Right renal cortex interstitium (tissue), 3 donors: ENCODE measurements at places on chromosomes 1 and 21. TPM values are rescaled to one million over a fixed set of nuclear protein-coding genes. Genes with fewer than 3 reads are reported as not detected.
A peak's percentile ranks its signal among the peaks of the same experiment; 100 is the strongest.

- no peak for DNase-seq
Measured at GRCh38 chr1:59223198-59223597, 73.7 kb upstream of the FGGY start.

DNA sequence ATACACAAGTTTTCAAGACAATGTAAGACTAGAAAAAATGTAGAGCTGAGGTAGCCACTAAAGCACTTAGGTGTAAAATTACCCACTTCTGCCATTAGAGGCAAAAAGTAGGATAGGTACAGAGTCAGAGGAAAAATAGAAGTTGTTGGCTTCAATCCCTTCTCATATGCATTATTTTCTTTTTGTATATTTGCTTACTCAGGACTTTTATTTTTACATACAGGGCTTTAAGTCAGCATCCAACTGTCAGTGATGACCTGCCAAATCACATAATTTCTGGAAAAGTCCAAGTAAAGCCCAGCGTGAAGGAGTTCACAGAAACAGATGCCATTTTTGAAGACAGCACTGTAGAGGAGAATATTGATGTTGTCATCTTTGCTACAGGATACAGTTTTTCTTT lies 211.0 kb upstream of the POGK start:
- DNase-seq = no peak

DNA sequence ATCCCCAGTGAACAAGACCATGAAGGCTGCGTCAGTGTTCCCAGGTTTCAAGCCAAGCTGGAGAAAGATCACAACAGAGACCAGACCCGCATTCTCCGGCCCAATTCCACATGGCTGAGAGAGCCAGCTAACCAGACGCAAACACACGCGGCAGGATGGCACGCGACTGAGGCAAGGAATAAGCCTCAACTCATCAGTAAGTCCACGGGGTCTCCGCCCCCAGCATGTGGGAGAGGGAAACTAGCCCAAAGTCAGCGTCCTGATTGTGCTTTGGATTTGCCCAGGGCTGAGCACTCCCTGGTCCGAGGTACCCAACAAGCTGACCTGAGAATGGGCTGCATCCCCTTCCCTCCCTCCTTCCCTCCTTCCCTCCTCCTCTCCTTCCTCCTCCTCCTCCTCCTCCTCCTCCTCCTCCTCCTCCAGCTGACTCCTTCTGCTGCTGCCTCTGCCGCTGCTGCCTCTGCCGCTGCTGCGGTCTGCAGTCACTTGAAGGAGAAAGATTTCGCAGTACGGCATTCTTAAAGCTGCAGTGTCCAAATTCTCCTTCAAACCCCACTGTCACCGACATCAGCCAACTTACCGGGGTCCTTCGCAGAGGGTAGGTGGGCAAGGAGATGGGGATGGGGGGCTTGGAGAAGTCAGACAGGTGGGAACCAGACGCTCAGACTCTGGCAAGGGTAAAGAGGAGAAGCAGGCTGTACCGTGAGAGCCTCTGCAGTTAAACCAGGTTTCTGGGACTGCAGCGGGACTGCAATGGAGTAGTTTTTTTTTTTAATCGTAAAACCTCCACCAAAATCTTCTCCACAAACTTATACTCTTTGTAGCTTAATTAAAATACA lies 33.0 kb upstream of the H6PD start:
- no peak for DNase-seq

GRCh38 chr21:34202553-34203372 lies 129.4 kb downstream of the MRPS6 start:
- peak; percentile 67 for DNase-seq

- DNase-seq = no peak
Measured at GRCh38 chr1:201983380-201983805, 945 bp downstream of the RNPEP start.

LCE1F gene
- polyA plus RNA-seq = not detected

KRTAP19-3 gene
- polyA plus RNA-seq = not detected

GRCh38 chr1:247218121-247218651 lies 37.7 kb upstream of the VN1R5 start:
- DNase-seq = no peak

DNA sequence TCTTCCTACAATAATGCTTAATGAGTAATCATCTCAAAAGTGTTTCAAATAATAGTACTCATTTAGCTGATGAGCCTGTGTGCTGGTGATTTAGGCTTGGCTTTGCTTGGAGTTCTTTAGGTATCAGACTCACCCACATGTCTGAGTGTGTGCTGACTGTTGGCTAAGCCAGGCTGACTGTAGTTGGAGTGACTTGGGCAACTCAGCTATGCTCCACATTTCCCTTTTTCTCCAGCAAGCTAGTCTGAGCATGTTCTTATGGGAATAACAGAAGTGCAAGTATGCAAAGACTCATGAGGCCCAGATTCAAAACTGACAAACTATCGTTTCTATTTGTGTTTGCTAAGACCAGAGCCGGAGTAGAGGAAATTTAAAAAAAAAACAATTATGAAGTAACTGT lies 99.0 kb upstream of the ADGRL4 start:
- DNase-seq = no peak

DNA sequence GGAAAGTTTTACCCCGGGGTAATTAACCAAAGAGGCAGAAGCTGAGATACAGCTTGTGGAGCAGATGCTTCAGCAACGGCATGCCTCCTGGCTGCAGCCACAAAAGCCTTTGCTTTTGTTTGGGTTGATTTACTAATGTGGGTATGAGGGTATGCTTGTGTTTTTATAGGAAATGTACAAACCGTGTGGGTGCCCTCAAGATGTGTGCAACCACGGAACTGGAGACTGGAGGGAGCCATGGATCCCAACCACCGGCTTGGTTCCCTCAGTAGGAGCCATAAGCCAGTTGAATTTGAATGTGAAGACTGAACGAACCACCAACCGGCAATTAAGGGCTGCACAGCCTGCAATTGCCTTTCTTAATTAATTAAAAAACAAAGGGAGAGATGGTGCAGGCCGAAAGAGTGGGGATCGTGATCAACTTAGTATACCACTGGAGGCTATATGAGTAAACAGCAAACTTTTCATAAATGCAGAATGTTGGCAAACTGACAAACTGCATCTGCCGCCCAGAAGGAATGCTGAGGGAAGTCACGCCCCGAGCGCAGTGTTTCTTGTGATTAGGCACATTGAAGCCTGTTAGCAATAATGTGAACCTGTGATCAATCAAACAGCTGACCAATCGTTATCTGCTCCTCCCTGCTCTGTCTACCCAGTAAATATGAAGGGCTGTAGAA lies 104.1 kb downstream of the DISP1 start:
- no peak for DNase-seq

- DNase-seq = no peak
Measured at GRCh38 chr1:78918157-78918556, 88.4 kb downstream of the ADGRL4 start.

DNA sequence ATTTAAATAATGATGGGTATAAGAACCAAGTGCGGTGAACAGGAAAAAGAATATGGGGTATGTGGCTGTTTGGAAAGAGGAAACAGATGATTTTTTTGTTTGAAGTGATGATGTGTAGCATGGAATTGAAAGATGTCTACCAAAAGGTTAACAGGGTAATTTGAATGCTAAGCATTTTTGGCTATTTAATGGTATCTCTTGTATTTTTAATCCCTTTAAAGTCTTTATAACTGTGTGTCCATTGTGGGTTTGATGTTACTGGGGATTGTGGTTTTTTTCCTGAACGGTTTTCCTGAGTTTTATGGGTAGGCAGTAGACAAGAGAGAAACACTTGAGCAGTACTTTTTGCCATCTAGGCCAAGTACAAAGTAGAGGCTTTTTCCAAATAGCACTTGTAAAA lies 63.2 kb downstream of the PRDM2 start:
- no peak for DNase-seq

DNA sequence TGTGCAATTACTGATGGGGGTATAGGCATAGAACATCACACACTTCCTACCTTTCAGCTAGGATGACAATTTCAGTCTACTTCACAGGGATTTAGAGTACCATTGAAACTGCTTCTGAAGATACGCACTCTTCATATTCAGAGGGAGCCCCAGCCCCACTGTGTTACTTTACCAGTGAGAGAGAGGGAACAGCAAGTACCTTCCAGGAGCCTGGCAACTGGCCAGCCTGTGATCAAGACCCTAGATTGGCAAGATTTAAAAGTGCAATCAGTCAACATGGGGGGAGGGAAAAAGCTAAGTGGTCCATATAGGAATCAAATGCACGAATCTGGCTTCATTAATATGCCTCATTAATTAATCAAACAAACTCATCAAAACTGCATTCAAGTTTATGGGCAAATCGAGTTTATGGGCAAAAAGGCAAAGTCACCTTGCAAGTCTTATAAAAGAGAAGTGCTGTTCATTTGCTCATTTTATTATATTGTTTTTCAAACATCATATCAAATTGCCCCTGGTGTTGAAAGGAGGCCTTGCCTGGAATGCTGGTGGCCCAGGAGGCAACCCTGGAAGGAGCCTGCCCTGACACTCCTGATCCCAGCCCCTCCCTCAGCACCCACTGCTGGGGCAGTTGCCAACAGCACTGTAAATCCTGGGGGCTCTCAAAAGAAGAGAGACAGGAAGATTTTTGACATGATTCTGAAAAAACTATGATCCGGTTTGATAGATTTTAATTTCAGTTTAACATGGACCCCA lies 184.9 kb upstream of the DPT start:
- DNase-seq = no peak

BEST4 gene
- polyA plus RNA-seq = 0.68 TPM

GRCh38 chr1:94862718-94863117 lies 42.6 kb downstream of the SLC44A3 start:
- DNase-seq = no peak

DNA sequence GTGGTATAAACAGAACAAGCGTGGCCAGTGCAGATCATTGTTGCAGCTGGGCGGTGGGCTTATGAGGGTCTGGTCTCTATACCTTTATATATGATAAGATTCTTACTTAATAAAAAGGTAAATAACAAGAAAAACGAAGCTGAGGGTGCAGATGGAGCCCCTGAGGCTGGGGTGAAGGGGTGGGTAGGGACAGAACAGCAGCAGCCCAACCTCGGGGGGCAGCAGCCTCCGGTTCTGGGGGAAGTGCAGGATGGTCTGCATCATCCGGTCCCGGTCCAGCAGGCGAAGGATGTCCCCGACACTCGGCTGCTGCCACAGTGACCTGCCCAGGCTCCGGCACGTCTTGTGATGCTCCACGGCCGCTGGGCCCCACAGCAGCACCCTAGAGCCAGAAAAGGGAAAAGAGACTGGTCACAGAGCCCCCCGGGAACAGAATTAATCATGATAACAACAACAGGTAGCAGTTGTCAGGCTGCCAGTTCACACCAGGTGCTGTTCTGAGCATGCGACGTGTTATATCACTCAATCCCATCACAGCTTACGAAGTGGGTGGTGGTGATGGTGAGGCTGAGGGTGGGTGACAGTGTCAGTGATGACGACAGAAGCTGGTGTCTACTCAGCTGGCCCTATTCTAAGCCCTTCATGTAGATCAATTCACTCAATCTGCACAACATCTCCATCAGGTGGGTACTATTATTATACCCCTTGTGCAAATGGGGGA lies 35.5 kb downstream of the MRAP start:
- DNase-seq = no peak

- DNase-seq = no peak
Measured at GRCh38 chr1:230243583-230244353, 176.7 kb downstream of the GALNT2 start.

- DNase-seq = no peak
Measured at GRCh38 chr1:112393631-112393974, 2.4 kb upstream of the CTTNBP2NL start.

DNA sequence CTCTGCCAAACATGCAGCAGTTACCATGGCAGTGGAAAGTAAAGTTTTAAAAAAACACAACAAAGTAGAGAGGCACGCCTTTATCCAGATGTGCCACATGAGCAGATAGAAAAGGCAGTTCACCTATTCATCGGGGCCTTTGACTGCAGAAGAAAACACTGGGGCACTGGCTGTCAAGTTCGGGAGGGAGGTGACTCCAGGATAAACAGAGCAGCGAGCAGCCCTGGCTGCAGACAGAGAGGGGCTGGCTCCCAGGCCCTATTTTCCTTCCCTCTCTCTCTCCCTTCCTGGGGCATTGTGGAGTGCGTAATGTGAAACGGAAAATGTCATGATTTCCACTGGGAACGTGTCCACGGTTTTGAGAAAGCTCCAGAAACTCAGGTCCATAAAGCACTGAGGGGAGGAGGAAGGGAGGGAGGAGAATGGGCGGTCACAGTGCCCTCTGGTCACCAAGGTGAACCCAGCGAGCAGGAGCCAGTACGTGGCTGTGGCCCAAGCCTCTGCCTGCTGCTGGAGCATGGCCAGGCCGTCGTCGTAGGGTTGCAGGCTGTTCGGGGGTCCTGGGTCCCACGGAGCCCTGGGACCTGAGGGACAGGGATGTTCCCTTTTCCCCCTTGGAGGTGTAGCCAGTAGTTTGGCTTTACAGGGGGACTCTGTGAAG lies 114.7 kb upstream of the IRF2BP2 start:
- no peak for DNase-seq

- DNase-seq = no peak
Measured at GRCh38 chr1:75613916-75614315, 3.0 kb upstream of the SLC44A5 start.

OLIG2 gene
- polyA plus RNA-seq = not detected

ZNF644 gene
- polyA plus RNA-seq = 65.6 TPM

DNA sequence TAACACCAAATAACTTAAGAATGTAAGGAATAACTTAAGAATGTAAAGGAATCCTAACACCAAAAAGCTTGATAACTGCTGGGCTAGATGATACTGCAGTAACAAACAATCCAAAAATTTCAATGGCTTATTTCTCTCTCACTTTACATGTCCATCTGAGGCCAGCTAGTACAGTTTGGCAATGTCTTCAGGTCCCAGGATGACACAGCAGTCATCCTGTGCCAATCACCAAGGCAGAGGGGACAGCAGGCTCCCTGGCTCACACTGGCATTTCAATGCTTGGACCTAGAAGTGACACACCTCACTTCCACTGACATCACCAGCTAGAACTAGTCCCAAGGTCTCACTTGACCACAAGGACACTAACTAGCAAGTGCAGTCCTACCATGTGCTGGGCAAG lies 15.3 kb downstream of the DNAJC11 start:
- no peak for DNase-seq

DNA sequence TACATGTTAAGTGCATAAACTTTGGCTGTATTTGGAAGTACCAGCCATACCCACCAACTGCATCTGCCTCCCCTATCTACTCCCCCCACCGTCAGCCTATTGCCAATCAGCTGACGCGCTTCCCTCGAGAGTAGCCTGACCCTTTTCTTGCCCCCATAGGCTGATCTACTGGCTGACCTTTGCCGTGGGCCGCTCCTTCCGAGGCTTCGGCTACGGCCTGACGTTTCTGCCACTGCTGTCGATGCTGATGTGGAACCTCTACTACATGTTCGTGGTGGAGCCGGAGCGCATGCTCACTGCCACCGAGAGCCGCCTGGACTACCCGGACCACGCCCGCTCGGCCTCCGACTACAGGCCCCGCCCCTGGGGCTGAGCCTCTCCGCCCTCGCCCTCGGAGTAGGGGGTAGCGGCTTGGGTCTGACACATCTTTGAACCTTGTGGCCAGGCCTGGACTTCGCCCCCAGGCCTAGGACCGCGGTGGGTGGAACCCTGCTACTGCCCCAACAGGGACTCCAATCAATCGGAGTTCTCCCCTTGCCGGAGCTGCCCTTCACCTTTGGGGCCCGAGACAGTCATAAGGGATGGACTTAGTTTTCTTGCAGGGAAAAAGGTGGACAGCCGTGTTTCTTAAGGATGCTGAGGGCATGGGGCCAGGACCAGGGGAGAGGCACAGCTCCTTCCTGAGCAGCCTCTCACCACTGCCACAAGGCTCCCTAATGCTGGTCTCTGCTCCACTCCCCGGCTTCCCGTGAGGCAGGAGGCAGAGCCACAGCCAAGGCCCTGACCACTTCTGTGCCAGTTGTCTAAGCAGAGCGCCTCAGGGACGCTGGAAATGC lies 4.0 kb downstream of the GLMP start:
- DNase-seq = no peak

GRCh38 chr1:68459796-68460195 lies 10.0 kb upstream of the RPE65 start:
- DNase-seq = no peak

GRCh38 chr1:236890152-236891056 lies 95.3 kb downstream of the MTR start:
- no peak for DNase-seq
